Tibial nerve (tissue), 4 donors: ENCODE measurements at places on chromosomes 2 and 18.

- peak; percentile 55 for DNase-seq
Observed at GRCh38 chr2:230326453-230327417, at the start of gene SP140L. Gene SP140L (plus strand): TSS chr2:230327193. CDS start chr2:230327270, 77 bp downstream.

DNA sequence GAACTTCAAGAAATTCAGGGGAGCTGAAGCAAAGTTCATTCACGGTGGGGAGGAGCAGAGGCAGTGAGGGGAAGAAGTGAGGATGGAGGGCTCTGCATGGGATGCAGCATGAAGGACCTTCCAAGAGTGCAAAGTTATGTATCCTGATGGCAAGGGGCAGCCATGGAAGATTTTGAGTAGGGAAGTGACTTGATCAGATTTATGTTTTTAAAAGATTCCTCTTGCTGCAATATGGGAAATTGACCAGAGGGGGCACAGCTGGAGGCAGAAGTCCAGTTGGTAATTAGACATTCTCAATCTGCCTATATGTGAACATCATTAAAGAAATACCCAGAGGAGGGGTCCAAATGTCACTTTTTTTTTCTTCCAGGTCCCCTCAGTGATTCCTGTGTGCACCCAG, 21.5 kb upstream of the ANXA4 start:
- no peak for DNase-seq

DNA sequence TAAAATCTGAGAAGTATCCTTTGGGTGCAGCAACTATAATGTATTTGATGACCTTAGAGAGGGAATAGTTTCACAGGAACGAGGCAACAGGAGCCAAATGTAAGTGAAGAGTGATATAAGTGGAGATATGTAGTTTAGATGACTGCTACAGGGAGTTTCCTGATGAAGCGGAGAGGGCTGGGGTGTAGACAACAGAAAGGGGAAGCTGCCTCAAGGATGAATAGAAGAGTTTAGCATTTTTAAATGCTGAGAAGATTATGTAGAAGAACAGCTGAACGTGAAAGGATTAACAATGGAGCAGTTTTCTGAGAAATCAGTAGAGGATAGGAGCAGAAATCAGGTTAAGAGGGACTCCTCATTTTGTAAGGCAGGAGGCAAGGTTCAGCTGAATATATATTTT, 133.3 kb downstream of the LCLAT1 start:
- DNase-seq, result no peak

GRCh38 chr2:36561237-36561944, 36.6 kb downstream of the FEZ2 start:
- DNase-seq, result no peak

GRCh38 chr2:200810998-200811332, 745 bp upstream of the BZW1 start:
- DNase-seq, result no peak
